ENCODE measurements at places on chromosomes 4 and X.

DNA sequence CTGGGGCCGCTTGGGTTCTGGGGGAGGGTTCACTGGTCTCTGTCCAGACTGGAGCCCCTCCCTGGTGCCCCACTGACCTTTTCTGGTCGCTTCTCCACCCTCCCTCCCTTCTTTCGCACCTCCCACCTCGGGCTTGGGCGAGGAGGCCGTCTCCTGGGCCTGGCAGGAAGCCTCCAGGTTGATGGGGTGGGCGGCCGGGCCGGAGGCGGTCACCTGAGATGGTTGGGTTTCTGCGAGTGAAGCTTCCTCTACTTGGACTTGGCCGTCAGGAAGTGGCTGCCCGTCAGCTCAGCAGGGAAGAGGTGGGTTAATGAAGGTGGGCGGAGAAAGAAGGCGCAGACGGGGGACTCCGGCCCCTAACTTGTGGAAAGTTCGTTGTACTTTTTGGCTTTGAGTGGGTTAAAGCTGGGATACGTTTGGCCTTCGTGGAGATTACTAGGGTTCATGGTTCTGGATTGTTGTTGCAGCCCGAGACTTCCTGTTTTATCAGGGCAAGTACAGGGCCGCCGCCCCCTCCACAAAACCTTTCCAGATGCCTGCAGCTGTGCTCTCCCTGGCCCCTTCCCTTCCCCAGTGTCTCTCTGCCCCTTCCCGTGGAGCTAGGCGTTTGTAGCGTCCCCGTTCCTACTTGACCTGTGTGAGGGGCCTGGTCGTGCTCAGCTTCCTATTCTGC, 1.2 kb downstream of the AKAP17A start:
- peak; percentile 26 for DNase-seq

- no peak for DNase-seq
Measured at GRCh38 chrX:78643096-78643495, 16.0 kb downstream of the RTL3 start.

GRCh38 chrX:69313617-69314290, 148.5 kb upstream of the PJA1 start:
- no peak for DNase-seq

- peak; percentile 62 for DNase-seq
Measured at GRCh38 chrX:129984111-129984958, 1.9 kb downstream of the BCORL1 start.

- DNase-seq = no peak
Measured at GRCh38 chr4:166144607-166145006, 271.6 kb downstream of the TLL1 start.

- DNase-seq = no peak
Measured at GRCh38 chr4:84417997-84418709, 80.9 kb downstream of the NKX6-1 start.

GRCh38 chr4:16294455-16294854, 68.2 kb upstream of the TAPT1 start:
- no peak for DNase-seq

- DNase-seq = no peak
Measured at GRCh38 chr4:122341886-122342285, 36.9 kb upstream of the ADAD1 start.

DNA sequence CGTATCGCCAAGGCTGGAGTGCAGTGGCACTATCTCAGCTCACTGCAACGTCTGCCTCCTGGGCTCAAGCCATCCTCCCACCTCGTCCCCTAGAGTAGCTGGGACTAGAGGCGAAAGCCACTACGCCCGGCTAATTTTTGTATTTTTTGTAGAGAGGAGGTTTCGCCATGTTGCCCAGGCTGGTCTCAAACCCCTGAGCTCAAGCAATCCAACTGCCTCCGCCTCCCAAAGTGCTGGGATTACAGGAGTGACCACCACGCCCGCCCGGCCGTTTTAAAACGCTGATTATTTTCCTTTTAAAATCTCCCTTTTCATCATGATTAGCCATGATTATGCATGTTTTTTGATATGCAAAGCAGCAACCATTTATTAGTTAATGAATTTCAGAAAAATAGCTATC, 2.2 kb downstream of the N4BP2 start:
- no peak for DNase-seq

- no peak for DNase-seq
Measured at GRCh38 chr4:56115898-56116297, 167.2 kb downstream of the CEP135 start.

- DNase-seq = no peak
Measured at GRCh38 chr4:141642063-141642462, 5.7 kb downstream of the IL15 start.

DNA sequence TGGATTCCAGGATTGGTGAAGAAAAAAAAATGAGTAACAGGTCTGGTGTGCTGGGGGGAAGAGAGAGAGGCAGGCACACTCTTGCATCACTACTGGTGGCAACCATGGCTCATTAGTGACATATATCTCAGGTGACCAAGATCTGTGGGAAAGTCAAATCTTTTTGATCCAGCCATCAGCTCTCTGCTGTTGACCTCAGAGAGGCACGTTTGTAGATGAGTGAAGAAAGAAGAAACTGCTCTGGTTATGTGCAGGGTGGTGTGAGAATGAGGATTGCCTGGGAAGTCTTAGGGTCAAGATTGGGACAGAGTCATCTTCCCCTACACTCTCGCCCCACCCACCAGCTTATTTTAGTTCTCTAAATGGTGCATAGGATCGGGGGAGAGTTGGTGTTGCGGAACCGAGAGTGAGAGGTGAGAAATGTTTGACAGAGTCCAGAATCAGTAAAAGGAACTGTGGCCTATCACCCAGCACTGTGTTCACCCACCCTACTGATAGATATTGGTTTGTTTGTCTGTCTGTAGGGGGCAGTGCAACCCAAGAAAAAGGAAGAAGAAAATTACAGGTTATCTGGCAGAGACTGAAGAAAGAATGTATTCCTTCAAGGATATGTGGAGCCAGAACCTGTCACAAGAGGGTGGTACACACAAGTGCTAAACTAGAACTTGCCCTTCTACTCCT, 21.9 kb downstream of the ARMCX6 start:
- peak; percentile 71 for DNase-seq

GRCh38 chrX:14013054-14013453, 16.6 kb downstream of the GEMIN8 start:
- DNase-seq = no peak

DNA sequence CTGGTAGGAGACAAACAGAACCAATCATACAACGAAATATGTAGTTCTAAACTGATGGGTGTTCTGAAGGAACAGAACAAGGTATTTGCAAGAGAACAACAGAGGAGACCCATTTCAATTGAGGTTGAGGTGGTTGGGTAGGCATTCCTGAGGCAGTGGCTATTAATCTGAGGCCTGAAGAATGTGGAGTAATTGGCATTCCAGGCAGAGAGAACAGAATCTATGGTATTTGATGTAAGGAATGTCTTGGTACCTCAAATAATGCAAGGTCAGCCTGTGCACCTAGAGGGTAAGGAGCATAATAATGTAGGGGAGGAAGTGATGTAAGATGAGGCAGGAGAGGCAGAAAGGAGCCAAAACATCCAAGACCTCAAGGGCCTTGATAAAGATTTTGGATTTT, 109.5 kb upstream of the TEX13C start:
- DNase-seq = no peak

GRCh38 chrX:18415386-18415785, 10.0 kb upstream of the CDKL5 start:
- no peak for DNase-seq

GRCh38 chr4:161869511-161869910, 294.3 kb downstream of the FSTL5 start:
- no peak for DNase-seq

DNA sequence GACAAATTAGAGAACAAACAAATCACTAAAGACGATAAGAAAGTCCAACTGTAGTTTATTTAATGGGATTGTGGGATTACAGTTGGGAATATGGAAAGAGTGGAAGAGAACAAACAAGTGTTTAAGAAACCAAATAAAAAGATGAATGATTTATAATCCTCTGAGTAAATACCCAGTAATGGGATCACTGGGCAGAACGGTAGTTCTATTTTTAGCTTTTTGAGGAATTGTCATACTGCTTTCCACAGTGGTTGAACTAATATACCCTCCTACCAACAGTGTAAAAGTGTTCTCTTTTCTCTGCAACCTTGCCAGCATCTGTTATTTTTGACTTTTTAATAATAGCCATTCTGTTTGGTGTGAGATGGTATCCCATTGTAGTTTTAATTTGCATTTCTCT, 15.0 kb downstream of the C4orf51 start:
- DNase-seq = no peak

GRCh38 chr4:86582410-86582809, 11.7 kb upstream of the PTPN13 start:
- DNase-seq = no peak

- no peak for DNase-seq
Measured at GRCh38 chrX:116824785-116825184, 362.0 kb upstream of the CT83 start.

DNA sequence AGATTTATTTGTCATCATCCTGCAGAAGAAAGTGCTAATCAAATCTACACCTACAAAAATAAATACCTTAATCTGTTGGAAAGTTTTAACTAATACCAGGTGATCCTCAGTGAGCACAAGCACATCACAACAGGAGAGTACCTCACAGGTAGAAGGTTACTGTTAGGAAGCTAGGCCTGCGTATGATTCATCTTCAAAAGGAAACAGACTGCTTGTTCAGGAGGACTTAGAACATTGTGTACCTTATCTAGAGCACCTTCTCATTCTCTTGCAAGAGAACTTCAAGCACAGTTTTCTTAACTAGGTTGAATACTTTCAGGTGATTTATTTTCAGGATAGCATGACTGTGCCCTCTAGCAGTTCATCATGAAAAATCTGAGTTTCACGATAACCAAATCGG, 54.2 kb downstream of the MND1 start:
- no peak for DNase-seq

- peak; percentile 87 for DNase-seq
Measured at GRCh38 chr4:1870328-1870577, 940 bp upstream of the NSD2 start.

DNA sequence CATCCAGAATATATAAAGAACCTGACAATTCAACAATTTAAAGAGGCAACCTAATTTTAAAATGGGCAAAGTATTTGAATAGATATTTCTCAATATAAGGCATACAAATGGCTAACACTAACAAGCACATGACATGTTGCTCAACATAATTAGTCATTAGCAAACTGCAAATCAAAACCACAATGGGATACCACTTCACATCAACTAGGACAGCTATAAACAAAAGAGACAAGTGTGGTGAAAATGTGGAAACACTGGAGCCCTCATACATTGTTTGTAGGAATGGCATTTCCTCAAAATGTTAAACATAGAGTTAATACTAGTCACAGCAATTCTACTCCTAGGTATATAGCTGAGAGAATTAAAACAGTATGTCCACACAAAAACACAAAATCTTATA, 96.7 kb downstream of the CORIN start:
- DNase-seq = no peak

- no peak for DNase-seq
Measured at GRCh38 chr4:61555789-61556188, 355.7 kb downstream of the ADGRL3 start.

GRCh38 chrX:19986531-19986930, 4.3 kb downstream of the BCLAF3 start:
- no peak for DNase-seq

GRCh38 chrX:15815779-15816437, 25.6 kb downstream of the ZRSR2 start:
- DNase-seq = peak; percentile 34

- DNase-seq = no peak
Measured at GRCh38 chr4:36138220-36138619, 106.1 kb downstream of the ARAP2 start.

GRCh38 chr4:40948014-40948413, 198.3 kb downstream of the NSUN7 start:
- no peak for DNase-seq

DNA sequence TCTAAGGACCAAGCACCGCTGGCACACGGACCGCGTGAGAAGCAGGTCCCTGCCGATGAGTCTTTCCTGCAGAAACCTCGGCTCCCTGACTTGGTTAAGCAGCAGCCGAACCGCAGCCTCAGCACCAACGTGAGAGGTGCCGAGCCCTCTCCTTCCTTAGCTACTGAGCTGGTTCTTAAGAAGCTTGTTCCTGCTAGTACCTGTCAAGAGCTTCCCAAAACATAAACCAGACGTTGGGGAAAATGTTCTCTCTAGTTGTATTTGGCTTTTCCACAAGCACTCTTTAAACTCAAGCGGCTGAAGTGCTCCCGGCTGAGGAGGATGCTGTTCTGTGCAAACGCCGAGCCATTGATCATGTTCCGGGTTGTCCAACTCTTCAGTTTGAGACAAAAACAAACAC, 29.3 kb upstream of the TLR3 start:
- DNase-seq = no peak

GRCh38 chrX:28876901-28877300, 289.7 kb downstream of the IL1RAPL1 start:
- DNase-seq = no peak

DNA sequence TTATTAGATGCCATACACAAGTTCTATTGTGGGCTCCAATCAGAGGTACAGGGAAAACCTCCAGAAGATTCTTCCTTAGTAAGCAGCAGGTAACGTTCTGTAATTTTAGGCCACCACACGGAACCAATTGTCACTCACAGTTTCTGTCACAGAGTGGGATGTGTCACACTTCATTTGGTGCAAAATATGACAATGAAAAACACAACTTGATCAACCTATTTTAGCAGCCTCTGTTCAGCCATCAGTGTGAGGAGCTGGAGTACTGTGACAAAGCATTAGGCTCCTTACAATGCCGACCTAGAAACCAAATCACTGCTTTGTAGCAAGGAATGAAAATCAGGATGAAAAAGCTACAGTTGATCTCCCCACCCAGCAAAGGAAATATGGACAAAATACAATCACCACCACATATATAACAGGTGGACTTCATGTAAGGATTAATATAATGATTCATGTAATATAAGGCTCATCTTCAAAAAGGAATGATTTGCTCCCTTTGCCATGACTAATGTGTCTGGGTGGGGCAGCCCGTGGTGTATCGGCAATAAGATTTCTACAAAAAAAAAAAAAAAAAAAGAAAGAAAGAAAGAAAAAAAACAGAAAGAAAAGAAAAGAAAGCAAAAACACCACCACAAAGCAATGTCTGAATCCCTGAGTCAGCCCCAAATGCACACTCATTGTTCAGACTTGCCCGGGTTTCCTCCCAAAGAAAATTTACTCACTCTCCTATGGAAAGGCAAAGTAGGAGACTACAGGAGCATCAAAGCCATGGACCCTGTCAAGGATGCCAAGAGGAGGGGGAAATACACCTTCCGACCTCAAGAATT, 36.0 kb downstream of the SLC9A7 start:
- no peak for DNase-seq

GRCh38 chr4:101033986-101034385, 313.3 kb downstream of the PPP3CA start:
- DNase-seq = no peak

GRCh38 chrX:100407784-100408712, 2.0 kb downstream of the PCDH19 start:
- no peak for DNase-seq
